IPS DF 6.9 (cell line): ENCODE measurements at places on chromosomes 2 and 18.

DNA sequence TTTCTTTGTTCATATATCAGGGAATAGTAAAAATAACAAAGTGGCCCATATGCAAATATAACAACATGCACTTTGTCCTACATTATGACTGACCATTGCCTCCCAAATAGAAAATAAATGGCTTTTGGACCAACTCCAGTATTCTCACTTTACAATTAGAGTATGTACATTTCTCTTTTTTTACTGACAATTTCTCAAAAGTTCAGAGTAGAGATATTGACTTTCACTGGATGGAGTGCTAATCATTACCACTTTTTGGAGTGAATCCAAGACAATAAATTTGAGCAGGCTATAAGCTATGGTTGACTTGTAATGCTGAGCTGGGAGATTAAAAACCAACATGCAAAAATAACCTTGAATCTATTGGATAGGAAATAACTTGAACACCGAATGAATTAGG lies 987.4 kb downstream of the SUCLG1 start:
- no peak for DNase-seq

- no peak for DNase-seq
These were observed 183.9 kb downstream of the DNER start for GRCh38 chr2:229530434-229530833.

DNA sequence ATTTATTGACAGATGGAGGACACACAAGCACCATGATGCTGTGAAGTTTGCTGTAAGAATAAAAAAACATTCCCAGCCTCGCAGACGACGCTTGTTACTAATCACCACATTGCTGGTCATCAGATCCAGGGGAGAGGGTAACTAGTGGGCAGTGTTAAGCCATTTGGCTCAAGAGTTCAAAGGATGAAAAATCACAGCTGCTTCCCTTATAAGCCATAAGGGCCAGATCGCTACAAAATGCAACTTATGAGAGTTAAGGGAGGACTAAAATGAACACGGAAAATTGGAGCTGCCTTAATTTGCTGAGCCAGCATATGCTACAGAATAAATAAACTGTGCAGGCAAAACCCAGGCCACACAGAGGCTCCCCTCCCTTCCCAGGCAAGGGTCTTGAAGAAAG lies 522.6 kb downstream of the TDRD15 start:
- no peak for DNase-seq

DNA sequence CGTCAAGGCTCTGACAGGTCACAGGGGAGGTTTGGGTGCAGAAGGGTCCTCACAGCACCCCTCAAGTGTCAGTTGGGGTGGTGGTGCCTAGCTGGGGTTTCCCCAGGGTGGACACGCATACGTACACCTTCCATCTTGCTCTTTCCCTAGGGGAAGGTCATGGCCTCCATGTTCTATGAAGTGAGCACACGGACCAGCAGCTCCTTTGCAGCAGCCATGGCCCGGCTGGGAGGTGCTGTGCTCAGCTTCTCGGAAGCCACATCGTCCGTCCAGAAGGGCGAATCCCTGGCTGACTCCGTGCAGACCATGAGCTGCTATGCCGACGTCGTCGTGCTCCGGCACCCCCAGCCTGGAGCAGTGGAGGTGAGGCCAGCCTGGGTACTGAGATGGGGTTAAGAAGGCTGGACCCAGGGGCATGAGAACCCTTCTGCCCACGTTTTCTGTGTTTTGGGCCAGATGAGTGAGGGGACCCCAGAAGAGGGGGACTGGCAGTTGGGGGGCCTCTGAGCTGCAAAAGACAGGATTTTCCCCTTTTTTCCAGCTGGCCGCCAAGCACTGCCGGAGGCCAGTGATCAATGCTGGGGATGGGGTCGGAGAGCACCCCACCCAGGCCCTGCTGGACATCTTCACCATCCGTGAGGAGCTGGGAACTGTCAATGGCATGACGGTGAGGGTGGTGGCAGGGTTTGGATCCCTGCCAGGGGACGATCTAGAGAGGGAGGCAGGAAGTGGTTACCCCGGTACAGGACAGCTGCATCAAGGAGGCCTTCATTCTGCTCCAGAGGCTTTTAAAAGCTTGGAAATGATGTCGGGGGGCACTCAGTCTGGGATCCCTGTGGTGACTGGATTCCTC lies 20.9 kb downstream of the SLC30A3 start:
- no peak for DNase-seq
